ENCODE measurements at places on chromosomes 4 and X.

GRCh38 chr4:25938787-25939186 lies 24.8 kb downstream of the SMIM20 start:
- DNase-seq: peak; percentile 58

- DNase-seq: no peak
These were observed 516 bp upstream of the COX18 start for GRCh38 chr4:73070074-73070390.

- DNase-seq: no peak
These were observed 3.6 kb upstream of the GATA1 start for GRCh38 chrX:48782795-48783194.

GRCh38 chr4:187469627-187470026 lies 525.9 kb upstream of the ZFP42 start:
- no peak for DNase-seq
